ENCODE measurements at places on chromosomes 13 and 19.

DNA sequence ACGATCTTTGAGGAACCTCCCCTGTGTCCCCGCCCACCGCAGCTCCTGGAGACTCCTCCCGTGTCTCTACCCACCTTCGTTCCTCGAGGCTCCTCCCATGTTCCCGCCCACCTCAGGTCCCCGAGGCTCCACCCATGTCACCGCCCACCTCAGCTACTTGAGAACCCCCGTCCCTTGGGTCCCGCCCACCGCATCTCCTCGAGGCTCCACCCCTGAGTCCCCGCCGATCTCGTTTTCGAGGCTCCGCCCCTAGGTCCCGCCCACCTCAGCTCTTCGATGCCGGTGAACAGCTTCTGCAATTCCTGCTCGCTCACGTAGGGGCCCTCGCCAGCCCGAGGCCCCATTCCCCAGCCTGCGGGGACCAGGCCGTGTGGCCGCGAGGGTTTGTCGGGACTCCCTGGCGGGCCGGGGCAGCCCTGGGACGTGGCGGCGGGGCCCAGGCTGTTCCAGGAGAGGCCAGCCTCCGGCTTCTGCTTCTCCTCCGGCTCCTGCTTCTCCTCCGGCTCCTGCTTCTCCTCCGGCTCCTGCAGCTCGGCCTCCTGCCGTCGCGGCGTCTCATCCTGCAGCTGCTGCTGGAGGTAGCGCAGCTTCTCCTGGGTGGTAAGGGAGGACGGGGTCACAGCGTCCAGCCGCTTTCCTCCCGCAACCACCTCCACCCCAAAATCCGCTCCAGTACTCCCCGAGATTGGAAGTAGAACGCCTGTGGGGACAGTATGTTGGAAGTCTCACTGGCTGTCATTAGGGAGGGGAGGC, 16.7 kb downstream of the TSKS start:
- DNase-seq: peak; percentile 52

DNA sequence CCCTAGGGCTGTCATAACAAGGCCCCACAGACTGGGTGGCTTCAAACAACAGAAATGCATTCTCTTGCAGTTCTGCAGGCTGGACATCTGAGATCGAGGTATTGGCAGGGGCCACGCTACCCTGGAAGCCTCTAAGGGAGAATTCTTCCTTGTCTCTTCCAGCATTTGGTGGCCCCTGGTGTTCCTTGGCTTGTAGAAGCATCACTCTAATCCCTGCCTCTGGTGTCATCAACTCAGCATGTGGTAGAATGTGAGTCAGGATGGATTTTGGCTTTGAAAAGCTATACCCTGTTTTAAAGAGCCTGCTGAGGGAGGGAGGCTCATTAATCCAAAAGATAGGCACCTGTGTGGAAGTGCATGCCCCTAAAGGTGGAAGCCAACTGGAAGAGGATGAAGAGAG, 7.9 kb upstream of the GGACT start:
- no peak for DNase-seq

DNA sequence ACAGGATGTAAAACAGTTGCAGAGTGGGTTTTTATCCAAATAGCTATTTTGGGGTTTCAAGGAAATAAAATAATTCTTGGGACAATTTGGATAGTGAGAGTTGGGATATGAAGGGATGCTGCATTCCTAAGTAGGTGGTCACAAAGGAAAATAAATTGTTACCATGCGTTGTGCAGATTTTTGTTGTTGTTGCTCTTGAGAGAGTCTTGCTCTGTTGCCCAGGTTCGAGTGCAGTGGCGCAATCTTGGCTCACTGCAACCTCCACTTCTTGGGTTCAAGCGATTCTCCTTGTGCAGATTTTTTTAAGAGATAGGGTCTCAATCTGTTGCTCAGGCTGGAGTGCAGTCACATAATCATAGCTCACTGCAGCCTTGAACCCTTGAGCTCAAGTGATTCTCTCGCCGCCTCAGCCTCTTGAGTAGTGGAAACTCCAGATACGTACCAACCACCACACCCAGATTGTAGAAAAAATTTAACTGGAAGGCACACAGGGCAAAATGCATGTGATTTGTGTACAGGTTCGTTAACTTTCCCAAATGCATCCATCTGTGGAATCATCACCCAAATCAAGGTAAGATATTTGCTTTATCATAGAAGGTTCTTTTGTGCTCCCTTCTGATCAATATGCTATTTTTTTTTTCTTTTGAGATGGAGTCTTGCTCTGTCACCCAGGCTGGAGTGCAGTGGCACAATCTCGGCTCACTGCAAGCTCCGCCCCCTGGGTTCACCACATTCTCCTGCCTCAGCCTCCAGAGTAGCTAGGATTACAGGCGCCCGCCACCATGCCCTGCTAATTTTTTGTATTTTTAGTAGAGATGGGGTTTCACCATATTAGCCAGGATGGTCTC, 16.0 kb downstream of the SLC1A5 start:
- no peak for DNase-seq

DNA sequence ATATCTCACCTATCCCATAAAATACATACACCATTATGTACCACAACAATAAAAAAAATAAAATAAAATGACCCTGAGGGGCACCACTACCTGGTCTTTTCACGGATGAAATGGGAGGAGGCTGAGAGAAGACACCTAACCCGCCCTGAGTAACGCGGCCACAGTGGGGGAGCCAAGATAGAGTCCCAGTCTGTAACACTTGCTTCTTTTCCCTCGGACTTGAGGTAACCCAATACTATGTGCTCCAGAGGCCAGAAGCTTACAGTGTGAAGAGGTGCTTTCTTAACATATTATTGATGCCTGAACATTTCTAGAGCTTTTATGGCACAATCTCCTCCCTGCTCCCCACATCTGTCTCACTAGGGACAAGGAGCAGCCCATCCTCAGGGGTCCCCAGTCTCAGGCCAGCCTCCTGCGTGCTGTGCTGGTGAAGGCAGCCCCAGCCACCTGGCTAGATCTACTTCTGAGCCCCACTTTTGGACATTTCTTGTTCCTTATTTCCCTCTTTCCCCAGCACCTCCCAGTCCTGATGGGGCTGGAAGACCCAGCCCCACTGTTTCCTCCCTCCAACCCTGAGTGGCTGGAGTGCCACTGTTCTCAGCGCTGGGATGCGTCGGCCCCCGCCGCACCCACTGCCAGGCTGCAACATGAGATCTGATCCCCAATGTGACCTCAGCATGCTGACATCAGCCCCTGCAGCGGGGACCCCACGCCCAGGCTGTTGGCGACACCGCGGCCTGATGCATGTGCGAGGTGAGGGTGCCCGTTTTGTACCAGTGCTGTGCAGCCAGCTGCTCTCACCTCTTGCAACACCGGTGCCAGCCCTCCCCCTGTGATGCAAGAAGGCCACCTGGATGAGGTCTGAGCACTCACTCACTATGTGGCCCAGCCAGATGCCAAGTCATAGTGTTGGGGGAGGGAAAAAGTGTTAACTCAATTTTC, 143.3 kb downstream of the DCLK1 start:
- no peak for DNase-seq

- no peak for DNase-seq
Observed at GRCh38 chr19:54319892-54320670, 7.1 kb upstream of the LILRA5 start.

DNA sequence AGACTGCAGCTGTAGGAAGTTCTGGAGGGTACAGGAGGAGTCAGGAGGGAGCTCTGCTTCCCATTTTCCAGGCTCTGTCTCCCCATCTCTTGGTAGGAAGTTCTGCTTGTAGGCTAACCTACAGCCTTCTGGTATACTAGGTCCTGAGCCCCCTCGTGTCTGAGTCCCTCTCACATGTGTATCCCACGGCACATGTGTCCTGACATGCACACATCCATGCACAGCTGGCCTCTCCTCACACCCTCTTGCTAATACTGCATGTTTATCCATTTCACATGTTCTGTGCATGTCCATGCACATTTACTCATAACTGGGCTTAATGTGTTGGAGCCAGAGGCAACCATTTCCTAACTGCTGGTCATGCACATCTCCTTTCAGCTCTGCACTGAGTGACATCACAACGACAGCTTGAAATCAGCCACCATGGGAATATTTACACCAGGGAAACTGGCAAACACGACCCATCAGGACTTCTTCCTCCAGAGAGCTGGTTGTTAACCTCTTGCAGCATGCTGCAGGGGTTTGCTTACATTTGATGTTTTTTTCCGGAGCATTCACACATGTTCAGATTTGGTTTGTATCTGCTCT, 3.0 kb downstream of the CD209 start:
- DNase-seq: no peak

GRCh38 chr13:44142540-44142867, 231.1 kb upstream of the SERP2 start:
- DNase-seq: no peak

GRCh38 chr19:13398780-13399726, 107.2 kb downstream of the CACNA1A start:
- DNase-seq: no peak

DNA sequence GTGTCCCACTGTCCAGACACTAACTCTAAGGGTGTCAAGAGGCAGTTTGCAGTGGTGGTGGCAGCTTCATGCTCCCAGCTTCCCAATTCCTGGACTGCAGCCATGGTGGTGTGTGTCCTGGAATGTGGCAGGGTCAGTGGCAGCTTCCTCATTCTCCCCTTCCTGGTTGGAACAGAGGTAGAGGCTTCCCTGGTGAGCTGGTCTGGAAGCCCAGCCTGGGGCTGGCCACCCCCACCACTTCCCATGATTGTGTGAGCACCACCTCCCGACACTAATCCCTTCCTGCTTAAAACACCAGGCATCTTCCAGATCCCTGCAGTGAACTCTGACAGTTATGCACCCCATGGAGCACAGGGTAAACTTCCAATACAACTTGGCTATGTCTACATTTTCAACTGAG, 134.9 kb downstream of the RAP2A start:
- DNase-seq: no peak

- DNase-seq: no peak
Observed at GRCh38 chr13:21150013-21150412, 26.3 kb downstream of the SKA3 start.

DNA sequence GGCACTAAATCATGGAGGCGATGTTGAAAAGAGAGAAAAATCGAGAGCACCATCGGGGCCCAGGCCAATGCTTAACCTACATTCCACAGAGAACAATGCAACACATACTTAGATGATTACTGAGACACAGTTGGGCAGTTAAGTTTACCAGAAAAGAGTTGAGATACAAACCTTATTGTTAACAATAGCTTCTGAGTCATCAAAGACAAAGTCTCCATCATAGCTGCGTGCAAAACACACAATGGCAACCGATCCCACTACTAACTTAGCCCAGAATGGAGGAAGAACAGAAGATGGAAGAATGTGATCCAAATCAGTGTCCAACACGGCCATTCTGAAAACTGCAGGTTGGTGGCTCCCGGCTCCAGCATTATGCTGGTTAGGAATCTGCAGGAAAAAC, 6.2 kb downstream of the TMTC4 start:
- no peak for DNase-seq

DNA sequence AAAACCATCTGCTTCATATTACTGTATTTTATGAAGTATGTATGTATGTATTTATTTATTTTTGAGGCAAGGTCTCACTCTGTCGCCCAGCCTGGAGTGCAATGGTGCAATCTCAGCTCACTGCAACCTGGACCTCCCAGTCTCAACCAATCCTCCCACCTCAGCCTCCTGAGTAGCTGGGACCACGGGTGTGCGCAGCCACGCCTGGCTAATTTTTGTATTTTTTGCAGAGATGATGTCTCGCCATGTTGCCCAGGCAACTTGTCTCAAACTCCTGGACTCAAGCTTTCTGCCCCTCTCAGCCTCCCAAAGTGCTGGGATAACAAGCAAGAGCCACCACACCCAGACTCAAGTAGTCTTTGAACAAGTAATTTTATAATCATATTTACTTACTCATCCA, 5.5 kb downstream of the KATNAL1 start:
- DNase-seq: no peak

GRCh38 chr19:47122359-47123335, 8.0 kb upstream of the SAE1 start:
- no peak for DNase-seq

- no peak for DNase-seq
Observed at GRCh38 chr13:74768521-74769085, 634.4 kb upstream of the KLF12 start.

DNA sequence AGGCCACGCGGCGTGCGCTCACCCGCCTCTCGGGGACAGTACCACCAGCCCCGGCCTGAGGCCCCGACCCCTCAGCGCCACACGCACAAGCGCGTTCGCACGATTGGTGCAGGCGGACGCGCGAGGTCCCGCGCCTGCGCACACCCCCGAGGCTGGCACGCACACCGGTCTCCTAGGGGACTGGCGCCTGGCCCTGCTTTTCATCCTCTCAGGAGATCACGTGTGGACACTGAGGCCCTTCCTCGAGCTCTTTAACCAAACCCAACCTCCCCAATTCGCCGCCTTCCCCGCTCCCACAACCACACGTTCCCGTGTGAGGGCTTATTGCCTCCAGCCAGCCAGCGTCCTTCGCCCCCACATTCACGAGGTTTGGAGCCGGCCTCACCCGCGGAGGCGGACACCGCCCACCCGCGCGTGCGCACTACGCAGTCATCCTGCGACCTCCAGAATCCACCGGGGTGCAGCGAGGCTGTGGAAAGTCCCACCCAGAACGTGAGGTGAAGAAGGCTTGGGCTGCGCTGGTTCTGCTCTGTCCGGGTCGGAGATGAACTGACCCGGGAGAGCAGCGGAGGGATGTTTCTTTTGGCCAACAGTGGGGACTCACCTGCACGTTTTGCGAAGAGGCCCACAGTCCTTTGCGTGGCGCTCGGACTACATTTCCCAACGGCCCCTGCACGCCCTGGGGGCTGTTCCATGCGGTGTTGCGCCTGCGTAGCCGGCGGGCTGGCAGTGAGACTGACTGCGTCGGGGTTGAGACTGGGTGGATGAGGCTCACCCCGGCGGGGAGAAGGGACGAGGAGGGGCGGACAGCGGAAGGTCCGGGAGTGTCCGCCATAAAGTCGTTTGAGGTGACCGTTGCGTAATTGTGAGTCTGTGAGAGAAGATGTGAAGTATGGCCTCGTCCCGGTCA, 539 bp upstream of the ZNF667 start:
- peak; percentile 63 for DNase-seq

DNA sequence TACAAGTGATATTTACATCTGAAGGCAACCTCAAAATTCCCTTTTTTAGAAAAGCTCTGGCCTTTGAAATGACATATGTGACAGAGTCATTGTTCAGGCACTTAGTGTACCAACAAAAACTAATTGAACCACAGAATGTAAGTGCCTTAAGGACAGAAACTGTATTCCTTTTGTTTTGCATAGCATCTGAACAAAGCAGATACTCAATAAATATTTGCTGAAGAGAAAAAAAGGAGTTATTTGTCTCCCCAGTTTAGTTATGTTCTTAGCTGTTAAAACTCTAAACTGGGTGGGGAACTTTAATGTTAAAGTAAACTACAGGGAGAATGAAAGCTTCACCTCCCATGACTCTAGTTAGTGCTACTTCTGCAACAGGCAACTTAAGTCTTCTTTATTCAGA, 56.8 kb upstream of the KLF5 start:
- no peak for DNase-seq

DNA sequence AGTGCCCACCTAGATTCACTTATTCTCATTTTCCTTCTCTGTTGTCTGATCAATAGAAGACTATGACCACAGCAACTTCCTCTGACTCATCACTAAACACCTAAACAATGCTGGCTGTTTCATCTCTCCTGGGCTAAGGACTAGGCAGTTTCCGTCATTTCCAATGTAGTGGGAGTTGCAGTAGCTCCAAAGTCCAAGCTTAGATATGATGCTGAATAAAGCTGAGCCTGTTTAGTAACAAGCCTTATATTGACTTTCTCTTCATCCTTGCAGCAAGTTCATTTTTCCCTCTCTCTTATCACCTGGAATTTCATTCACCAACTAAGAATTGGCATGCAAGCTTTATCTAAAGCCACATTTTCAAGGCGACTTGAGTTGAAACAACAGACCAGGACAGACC, 53.5 kb upstream of the PCDH9 start:
- no peak for DNase-seq

Data from stimulated activated CD4-positive, alpha-beta T cell treated with anti-CD3 and anti-CD28 coated beads, Interleukin-4, amount 100 ng/mL, for 1 hour (primary cell).